Renal cortex interstitium (tissue), 15 donors: ENCODE measurements at places on chromosomes 2 and 18.

DNA sequence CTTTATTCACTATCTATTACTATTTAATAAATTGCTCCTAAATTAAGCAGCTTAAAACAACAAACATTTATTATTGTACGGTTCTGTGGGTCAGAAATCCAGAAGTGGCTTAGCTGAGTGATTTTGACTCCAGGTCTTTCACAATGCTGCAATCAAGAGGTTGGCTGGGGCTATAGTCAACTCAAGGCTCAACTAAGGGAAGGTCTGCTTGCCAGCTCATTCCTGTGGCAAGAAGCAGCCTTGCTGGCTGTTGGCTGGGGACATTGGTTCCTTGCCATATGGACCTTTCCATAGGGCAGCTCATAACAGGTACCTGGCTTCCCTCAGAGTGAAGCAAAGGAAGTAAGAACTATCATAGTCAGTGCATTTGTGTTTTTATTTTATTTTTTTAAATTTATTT, 5.0 kb upstream of the MRPL19 start:
- no peak for DNase-seq

DNA sequence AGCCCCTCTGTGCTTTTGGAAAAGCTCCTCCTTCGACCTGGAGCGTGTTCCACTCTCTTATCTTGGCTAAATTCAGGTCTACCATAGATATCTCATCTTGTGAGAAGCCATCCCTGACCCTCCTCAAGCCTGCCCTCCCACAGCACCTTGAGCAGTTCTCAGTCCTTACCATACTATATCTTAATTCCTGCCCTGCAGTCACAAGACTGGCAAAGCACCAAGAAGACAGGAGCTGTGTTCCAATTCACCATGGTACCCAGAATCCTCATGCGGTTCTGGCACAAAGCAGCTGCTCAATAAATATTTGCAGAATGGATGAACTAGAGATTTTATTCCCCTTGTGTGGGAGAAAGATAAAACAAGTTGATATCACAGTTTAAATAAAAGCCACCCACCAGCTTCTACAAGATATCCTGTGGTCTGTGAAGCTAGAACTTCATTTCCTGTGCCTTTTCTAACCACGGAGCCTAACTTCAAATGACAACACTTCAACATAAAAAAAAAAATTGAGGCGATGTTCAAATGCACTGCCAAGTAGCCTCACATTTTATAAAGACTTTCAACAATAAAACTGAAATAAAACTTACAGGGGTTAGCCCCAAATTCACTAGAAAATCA, 19.5 kb downstream of the MARCHF4 start:
- DNase-seq: no peak

DNA sequence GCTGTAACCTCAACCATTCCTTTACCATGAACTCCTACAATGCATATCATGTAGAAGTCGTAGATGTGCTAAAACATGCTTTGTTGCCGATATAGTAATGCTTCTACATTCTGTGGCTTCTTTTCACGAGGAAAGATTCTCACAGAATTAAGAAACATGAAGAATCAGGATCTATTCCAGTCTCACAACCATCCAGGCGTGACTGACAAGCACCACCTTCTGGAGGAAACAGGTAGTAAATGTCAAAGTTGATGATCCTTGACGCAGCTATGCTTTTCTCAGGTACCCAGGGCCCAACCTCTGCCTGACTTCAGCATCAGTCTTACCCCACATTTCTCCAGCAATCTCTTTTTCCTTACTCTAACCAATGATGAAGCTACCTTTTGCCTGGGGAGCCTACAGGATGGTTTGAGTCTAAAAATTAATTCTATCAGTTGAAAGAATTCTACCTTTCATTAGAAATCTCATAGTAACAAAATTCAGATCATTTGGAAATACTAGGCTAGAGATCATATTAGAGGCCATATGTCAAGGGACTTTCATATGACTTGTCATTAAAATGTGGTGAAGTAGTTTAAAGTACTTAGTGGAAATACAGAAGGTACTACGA, 123.3 kb upstream of the RND3 start:
- DNase-seq: no peak

DNA sequence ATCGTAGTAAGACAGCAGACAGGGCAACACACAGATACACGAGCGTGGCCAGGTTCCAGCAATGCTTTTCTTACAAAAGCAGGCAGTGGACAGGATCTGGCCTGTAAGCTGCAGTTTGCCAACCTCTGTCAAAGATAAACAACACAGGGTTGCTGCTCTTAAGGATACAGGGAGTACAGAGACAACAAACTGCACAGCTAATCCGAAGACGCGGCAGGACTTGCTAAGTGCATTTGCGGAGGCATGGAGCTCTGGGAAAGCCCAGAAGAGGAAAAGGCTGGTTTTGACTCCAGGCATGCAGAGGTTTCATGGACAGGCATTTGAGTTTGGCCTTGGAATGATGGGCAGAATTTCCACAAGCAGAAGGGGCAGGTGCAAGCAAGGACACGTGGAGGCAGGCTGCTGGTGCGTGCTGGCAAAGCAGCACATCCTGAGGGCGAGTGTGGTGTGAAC, 24.4 kb downstream of the SERTAD2 start:
- DNase-seq: no peak

GRCh38 chr2:121189661-121190381, 95.2 kb downstream of the TFCP2L1 start:
- no peak for DNase-seq

DNA sequence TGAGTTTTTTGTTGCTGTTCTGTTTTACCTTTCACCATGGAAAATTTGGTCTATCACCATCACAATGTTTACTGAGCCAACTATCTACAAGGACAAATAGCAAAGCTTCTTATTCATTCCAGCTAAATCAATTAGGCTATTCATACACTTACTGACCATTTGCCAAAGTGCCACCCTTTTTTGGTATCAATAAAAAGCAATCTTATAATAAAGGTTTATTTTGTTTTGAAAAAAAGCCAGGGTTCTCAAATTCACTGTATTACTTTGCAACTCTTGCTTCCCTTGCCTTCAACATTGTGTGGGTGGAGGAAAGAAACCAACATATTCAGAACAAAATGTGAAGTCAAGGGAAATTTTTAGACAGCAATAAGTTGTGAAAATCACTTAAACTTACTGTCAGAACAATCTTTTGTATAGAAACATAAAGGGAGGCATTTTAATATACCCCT, 15.3 kb downstream of the PELI1 start:
- DNase-seq: no peak

- no peak for DNase-seq
These were observed 2.3 kb downstream of the KIF1A start for GRCh38 chr2:240817496-240818292.

GRCh38 chr2:172586245-172586891, 30.5 kb downstream of the PDK1 start:
- no peak for DNase-seq

- DNase-seq: no peak
These were observed 30.4 kb downstream of the SRSF7 start for GRCh38 chr2:38720613-38721241.

DNA sequence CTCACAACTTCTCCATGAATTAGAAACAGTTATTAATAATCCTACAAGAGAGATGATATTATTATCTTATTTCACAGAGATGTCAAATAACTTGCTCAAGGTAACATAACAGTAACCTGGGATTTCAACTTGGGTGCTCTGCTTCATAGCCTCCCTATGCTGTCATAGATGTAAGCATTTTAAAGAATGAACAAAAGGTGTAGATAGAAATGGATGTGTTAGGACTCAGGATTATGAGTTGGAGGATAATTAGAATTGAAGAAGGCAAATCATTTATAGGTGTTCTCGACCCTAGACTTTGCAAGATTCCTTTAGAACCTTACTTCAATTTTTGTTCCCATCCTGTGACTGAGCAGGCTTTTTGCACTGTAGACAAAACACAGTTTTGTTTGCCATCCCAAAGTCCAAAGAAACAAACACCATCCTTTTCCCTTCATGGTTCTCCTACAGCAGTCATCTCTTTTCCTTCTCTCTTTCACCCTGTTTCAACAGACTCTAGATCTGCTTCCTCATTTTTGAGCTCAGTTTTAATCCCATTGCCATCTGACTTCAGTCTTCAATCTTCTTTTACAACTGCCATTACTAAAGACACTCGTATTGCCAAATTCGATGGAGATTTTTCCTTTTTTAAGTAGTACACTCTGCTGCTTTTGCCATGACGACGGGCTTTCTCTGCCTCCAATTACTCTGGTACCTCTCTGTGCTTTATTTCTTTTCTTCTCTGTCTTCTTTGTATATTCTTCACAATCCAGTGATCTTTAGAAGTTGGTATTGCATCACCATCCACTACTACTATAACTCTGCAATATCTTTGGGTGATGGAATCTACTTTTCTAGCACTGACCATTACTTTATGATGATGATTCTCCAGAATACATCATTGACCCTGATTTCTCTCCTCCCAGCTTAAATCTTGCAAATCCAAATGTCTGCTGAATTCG, 4.5 kb downstream of the HNMT start:
- DNase-seq: no peak

- DNase-seq: no peak
These were observed 567.8 kb upstream of the KLHL29 start for GRCh38 chr2:22817197-22817596.

DNA sequence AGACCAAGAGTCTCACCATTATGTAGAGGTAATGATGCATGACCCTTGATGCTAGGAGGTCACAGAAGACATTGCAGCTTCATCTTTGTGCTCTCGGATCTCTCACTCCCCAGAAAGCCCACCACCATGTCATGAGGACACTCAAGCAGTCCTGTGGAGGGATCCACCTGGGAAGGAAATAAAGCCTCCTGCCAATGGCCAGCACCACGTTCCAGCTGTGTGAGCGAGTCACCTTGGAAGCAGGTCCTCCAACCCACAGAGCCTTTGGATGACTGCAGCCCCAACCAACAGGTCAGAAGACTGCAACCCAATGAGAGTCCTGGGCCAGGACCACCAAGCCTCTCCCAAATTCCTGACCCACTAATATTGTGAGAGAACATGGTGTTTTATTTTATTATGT, 38.4 kb downstream of the CYP26B1 start:
- DNase-seq: no peak

- DNase-seq: no peak
These were observed 10.8 kb downstream of the DLGAP1 start for GRCh38 chr18:4444306-4444705.

- DNase-seq: no peak
These were observed 1.7 kb upstream of the CELF4 start for GRCh38 chr18:37567061-37567993.

DNA sequence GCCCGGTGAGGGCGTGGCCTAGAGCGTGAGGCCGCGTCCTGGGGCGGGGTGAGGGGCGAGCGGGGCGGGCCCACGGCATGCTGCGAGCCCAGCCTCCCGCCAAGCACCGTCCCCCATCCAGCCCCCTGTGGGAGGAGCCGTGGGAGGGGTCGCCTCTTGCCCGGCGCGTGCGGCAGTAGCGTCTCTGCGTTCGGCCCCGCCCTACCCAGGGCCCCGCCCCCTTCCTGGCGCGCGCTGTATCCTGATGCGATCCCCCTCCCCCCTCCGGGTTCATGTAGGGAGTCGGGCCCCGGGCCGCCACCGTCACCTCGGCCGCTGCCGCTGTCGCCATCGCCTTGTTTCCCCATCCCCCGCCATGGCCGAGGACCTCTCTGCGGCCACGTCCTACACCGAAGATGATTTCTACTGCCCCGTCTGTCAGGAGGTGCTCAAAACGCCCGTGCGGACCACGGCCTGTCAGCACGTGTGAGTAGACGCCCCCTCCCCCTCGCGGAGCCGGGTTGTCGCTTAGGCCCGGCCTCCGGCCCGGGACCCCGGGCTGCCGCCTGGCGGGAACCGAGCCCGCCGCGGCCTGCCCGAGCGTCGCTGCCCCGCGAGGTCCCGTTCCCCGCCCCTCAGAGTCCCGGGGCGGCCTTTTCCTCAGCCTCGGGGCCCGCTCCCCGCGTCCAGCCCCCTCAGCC, 888 bp downstream of the RNF138 start:
- peak; percentile 96 for DNase-seq

GRCh38 chr2:224259831-224260230, 142.1 kb downstream of the FAM124B start:
- DNase-seq: no peak

DNA sequence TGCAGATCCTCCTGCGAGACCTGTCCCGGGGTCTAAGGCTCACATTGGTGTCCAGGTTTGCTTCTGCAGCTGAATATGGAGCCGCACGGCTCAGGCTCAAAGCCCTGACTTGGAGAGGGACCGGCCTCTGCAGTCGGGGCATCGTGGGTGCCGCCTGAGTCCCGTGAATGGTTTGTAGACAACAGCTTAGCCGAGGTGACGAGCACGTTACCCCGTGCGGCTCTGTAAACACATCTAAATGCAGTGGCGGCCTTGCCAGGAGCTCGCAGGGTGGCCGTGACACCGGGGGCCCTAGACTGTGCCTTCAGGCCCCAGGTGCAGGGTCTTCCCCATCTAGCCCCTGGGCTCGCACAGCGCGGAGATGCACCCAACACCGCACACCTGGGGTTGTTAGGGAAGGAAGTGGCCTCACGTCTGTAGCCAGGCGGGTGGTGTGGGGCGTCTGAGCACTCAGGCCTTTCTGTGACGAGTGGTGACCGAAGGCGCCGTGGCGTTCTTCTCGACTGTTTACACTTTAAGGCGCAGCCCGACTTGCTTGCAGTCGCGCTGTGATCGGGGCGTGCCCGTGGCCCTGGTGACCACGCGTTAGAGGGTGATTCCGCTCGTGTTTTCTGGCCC, 91.6 kb downstream of the NFATC1 start:
- no peak for DNase-seq

GRCh38 chr2:217392930-217393584, 533.2 kb upstream of the TNP1 start:
- DNase-seq: no peak

DNA sequence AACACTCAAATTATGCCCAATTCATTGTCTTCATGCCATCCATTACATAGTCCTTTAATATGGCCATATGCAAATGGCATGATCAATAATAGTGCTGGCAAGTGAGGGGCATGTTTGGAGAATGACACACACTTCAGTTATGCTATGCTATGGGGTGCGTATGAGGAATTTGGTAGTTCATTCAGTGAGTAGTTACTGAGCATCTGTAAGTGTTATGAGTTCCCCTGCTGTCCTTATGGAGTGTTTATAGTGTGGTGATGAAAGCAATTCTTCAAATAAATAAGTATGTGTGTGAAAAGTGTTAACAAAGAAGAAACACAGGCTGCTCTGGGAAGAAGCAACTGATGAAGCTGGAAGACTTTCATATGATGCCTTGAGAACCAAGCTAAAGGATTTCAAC, 383.7 kb upstream of the SLC14A2 start:
- no peak for DNase-seq

- no peak for DNase-seq
These were observed 94.1 kb downstream of the WDSUB1 start for GRCh38 chr2:159192371-159192918.

DNA sequence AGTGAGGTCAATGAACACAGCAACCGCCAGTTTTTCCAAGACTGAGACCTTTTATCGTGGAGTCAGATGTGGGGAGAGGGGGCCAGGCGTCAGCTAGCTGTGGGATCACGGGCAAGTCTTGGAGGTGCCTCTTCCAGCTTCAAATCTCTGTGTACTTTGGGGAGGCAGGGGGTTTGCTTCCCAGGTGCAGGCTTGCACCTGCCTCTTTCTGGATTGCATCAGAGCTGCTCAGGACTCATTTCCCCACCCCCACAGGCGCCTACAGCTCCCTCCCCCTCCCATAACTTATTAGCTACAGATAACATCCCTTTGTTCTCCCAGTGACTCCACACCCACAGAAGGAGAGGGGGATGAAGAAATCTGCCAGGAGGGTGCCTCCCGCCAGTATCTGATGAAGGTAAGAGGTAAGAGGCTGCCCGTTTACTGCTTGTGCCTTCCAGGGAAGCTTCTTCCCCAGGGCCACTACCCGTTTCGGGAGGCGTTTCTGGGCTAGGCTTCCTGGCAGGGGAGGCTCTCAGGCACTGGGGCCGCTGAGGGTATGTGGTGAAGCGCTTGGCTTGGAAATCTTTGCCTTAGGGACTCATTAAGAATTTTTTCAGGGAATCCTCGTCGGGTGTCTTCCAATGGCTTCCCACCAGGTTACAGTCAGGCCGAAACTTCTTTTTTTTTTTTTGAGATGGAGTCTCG, 18.8 kb upstream of the MRPL33 start:
- peak; percentile 36 for DNase-seq
